ENCODE measurements at places on chromosomes 12 and 14.

- peak; percentile 73 for DNase-seq
Observed at GRCh38 chr12:132956011-132956788, at the start of gene ZNF605. ZNF605 (minus strand) TSS chr12:132956306; CDS start chr12:132945635, 10,671 bp downstream.

GRCh38 chr12:29799591-29799990 lies 15.8 kb upstream of the TMTC1 start:
- DNase-seq, result no peak

GRCh38 chr12:110168732-110169455 lies 44.7 kb downstream of the IFT81 start:
- no peak for DNase-seq

DNA sequence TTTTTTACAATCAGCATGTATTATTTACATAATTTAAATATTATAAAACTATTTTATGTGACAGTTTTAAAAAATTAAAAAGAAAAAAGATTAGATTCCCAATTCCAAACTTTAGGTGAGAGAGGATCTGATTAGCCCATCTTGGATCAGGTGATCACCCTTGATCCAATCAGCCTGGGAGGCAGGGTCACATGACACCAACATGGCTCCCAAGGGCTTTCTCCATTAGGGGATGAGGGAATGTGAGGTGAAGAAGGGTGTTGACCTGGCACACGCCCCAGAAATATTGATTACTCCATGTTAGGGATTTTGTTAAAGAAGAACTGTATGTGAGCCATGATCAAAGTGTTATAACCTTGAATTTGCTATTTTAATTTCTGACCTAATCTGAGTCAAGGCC lies 225.4 kb downstream of the RBM19 start:
- no peak for DNase-seq

DNA sequence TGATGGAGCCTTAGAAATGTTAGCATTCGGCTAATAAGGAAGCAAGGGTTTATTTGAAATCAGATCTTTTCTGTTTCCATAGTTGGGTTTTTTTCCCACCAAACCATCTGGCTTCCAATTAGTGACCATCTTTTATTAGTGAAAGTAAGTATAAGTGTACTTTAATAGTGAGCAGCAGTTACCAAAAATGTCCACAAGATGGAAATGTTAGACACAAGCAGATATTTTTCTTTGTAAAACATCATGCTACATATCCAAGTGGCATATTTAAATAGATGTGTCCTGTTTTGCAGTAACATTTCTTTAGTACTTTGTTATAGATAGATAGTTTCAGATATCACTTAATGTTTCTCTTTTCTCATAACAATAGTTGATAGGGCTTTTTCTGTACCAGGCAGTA lies 28.8 kb downstream of the YEATS4 start:
- no peak for DNase-seq

DNA sequence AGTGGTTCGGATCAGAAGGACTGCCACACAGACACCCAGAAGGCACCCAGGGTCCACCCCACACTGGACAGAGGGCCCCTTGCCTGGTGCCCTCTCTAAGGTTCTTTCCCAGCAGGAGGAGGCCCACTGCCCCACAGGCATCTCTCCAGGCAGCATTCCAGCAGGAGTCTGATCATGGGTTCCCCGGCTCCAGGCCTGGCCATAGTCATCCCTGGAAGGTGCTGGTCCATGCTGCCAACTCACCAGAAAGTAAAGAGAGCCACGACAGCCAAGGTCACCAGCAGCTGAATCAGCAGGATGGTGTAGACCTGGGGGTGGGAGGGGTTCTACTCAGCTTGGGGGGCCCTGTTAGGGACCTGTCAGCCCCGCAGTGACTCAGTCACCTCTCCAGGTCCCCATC lies 6.4 kb downstream of the FAIM2 start:
- no peak for DNase-seq

DNA sequence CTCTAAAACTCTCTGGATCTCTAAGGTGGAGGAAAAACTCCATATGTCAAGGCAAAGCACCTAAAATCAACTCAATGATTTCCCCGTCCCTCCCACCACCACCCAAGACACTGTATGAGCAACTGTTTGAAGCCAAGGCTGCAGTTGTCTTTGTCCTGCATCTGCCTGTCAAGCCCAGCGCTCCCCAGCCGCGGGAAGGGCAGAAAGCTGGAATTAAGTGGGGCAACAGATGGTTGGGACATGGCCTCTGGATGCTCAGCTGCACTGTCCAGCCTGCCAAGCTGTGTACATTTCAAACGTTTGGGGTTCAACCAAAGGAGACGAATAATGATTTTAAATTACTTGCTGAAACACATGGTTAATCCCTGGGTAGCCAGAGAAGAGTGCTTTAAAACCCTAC lies 42.2 kb upstream of the PTGR2 start:
- no peak for DNase-seq

GRCh38 chr12:24560831-24561271 lies 388.1 kb downstream of the BCAT1 start:
- DNase-seq, result no peak

DNA sequence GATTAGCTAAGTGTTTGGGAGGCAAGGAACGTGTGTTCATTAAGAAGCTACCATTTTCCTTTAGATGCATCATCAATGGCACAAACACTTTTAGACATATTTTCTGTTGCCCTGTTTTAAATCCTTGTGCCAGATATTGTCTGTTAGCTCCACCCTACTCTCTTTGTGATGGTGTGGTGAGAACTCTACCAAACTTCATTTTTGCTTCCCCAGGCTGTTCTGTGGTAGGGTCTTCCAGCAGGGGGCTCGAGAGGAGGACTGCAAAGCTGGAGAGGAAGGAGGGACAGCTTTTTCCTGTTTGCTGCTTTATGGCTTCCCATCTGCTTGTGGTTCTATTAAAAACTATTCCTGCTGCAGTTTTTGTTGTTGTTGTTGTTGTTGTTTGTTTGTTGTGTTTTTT lies 23.8 kb upstream of the STRAP start:
- no peak for DNase-seq

DNA sequence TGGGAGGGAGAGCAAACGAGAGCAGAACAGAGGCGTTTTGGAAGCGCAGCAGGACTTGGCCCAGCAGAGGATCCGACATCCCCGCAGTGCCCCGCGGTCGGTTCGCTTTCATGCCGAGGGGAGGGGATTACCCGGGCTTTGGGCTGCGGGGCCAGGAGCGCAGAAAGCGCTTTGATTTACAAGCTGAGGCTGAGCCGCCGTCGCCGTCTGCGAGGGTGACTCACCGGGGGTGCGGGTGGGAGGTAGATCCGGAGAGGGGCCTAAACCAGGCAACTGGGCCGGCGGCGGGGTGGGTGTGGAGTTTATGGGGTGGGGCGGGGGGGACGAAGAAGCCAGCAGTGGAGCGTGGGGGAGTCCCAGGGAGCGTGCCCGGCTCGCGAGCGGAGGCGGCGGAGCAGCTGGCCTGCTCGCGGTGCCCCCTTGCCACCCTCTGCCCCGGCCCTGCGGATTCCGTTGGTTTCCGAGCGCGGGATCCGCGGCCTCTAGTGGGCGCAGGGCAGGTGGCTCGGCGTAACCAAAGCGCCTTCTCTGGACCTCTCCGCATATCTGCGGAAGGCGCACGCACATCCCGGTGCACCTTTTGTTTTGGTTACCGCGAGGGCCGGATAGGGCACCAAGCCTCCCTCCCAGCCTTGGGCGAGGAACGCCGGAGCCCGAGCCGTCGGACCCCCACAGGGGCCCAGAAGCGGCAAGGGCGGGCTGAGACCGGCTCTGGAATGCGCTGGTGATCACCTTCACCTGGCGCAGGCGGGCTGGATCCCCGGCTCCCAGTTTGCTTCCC lies 2.6 kb downstream of the SIX4 start:
- peak; percentile 73 for DNase-seq

DNA sequence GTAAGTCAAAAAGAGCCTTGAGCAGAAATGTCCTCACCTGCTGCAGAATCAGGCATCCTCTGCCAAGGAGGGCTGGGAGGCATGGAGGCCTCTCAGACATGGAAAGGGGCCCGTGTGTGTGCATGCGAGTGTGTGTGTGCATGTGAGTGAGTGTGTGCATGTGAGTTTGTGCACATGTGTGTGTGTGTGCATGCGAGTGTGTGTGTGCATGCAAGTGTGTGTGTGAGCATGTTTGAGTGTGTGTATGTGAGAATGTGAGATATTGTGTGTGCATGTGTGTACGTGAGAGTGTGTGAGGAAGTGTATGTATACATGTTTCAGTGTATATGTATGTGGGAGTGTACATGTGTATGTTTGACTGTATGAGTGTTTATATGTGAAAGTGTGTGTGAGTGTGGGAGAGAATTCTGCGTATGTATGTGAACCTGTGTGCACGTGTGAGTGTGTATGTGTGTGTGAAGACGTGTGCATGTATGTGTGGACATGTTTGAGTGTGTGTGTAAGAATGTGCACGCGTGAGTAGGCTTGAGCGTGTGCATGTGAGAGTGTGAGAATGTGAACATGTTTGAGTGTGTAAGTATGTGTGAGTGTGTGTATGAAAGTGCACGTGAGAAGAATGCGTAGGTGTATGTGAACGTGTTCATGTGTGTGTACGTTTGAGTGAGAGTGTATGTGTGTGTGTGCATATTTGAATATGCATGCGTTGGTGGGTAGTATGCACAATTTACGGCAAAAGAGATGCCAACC lies 90.8 kb downstream of the TBX5 start:
- no peak for DNase-seq

GRCh38 chr14:58104808-58105207 lies 47.2 kb downstream of the ARMH4 start:
- no peak for DNase-seq

DNA sequence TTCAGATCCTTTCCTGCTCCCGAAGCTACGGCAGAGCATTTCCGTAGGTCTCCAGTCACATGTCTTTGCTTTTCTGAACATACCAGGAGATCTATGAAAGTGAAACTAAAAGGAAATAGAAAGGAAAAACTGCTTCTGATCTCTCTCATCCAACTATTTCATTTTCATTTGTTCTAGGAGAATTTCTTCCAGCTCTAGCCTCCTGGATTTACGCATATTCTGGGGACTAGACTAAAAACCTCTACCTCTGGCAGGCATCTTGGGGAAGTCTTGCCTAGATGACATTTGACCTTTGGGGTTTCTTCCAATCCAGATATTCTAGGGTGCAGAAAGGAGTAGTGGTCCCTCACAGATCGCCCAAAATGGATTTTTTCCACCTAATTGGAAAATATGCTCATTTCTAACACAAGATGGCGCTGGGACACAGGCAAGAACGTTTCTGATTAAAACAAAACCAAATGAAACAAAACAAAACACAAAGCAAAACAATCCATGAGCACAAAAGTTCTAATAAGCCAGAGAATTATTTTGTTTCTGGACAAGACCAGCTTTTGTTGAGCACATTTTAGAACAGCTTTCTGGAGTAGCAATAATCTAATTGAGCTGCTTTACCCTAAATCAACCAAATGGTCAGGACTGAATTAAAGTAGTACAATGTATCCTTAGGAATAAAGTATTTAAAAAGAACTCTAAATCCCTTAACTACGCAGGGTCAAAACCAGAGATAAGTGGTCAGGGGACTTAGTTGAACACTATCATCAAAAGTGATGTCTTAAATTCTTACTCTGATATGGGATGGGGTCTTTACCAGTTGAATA lies 12.3 kb upstream of the PARP11 start:
- DNase-seq, result no peak

DNA sequence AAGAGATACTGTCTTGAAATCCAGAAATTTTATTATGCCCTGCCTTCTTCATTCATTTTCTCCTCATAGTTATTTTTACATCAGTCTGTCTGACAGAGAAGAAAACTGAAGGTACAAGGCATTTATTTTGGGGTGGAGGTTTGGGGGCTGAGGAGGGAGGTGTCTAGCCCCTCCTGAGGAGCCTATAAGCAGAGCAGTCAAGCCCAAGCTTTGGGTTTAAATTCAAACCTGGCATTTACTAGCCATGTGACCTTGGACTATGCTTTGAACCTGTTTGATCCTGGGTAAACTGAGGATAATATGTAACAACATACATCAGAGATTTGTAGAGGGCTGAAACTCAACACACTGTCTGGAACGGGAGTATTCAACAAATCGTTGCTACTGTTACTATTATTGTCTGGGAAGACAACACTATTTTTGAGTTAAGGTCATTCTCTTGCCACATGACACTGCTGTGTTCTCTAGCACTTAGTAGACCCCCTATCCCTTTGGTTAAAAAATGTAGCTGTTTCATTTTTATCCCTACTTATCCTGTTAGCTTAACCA lies 66.1 kb upstream of the STRN3 start:
- no peak for DNase-seq

DNA sequence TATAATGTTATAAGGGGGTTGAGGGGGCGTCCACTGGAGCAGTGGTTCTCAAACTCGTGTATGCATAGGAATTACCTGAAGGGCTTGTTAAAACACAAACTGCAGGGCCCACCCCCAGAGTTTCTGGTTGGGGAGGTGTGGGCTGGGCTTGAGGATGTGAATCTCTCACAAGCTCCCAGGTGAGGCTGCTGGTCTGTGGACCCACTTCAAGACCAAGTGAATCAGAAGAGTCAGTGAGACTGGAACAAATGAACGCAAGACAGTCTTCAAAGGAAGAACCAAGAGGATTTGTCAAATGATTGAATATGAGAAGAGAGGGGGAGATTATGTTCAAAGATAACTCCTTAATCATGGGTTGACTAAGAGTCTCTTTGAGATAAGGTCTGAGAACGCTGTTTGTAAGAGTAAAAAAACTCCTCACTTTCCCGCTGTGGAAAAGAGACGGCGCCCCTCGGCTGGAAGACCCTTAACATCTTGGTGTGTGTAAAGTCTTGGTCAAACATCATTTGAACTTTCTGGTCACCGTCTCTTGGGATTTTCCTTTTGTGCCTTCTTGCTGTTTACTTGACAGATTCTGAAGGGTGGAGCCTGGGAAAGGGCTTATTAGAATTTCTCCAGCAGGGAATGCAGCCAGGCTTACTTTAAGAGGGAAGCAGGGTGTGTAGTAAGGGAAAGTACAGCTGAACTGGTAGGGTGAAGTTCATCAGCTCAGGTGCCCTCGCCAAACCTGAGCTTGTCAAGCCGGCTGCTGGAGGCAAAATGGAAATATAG lies 5.3 kb upstream of the FOXN3 start:
- no peak for DNase-seq

DNA sequence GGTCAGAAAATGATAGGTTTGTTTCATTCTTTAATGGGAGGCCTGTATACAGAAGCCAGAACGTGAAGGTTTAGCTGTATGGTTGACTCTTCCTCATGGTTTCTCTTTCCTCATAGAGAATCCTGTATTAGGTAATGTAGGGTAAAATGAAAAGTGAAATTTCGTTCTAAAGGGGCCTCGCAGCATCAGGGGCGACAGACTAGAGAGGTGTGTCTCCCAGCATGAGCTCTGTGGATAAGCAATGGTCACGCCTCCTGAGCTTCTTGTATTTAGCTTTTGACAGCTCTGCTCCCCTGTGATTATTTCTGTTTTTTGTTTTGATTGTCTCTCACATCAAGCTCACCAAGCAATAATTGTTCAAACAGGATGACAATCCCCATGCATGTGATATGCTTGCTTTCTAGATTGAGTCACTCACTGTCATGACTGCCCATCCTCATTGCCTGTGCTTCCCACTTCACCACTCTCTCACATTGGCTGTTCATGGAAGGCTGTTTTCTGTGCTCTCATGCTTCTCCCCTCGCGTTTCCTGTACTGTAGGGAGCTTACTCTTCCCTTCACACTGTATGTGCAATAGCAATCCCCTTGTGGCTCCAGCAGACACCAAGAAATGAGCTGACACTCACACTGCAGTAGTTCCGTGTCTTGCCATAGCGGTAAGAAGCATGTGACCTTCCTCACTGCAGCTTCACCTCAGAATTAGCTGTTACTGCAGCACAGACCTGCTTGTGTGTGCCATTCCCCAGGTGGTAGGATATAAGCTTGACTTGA lies 44.0 kb downstream of the RAD52 start:
- DNase-seq, result no peak
